MCF 10A (cell line): ENCODE measurements at places on chromosomes 6 and 20. TPM values are rescaled to one million over a fixed set of nuclear protein-coding genes. Genes with fewer than 3 reads are reported as not detected.

DNA sequence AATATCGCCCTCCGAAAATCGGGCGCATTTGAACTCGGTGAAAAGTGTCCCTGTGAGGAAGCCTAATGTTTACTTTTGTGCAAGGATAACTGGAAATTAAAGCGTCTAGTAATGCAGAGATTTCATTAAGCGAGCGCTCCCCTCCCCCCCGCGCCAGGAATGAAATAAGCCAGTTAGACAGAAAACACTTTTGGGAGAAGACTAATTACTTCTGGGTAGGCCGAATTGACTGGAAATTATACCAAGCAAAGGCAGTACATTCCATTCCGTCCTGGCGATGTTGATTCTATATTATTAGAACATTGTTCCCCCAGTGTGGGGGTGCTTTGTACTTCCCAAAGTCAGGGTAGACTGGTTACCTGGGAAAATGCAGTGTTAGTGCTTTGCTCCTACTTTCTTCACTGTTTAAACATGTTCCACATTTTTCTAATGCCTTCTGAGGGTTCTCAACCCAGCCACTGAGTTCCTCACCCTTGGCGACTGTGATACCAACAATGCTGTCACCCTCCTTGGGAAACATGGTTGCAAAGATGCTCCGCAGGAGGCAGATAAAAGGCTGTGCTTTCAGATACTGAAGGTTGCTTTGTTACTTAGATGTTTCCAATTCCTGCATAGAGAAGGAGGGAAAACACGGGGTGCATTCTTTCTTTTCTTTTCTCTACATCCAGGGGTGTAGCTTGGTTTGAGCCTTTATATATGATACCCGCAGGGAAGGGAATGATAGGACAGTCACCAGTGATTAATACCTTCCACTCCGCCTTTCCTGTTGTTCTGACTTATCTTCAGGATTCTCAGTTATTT, 2.6 kb downstream of the GJA1 start:
- H3K27ac ChIP-seq, result no peak overlapping the region
- H3K27me3 ChIP-seq, result no peaks in the 10 kb centered on the region
- peaks cover 7% of the 10 kb centered on the region for H3K4me1 ChIP-seq
- no peaks in the 10 kb centered on the region for H3K36me3 ChIP-seq
- peak overlapping the region; percentile 65 for H3K4me3 ChIP-seq

DNA sequence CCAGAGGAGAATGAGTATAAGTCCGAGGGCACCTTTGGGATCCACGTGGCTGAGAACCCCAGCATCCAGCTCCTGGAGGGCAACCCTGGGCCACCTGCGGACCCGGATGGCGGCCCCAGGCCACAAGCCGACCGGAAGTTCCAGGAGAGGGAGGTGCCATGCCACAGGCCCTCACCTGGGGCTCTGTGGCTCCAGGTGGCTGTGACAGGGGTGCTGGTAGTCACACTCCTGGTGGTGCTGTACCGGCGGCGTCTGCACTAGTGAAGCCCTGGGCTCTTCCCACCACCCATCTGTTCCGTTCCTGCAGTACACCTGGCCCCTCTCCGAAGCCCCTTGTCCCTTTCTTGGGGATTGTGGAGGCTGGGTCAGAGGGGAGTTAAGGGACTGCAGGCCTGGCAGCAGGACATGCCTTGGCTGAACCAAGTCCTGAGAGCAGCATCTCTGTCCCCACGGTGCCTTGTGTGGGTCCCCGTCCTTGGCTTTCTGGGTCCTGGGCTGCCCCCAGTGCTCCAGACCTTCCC, 19.3 kb downstream of the MAVS start:
- peaks cover 63% of the 10 kb centered on the region for H3K36me3 ChIP-seq
- no peaks in the 10 kb centered on the region for H3K27me3 ChIP-seq
- H3K4me3 ChIP-seq, result no peak overlapping the region
- H3K27ac ChIP-seq, result no peak overlapping the region

GRCh38 chr20:4916971-4917881, 84.1 kb downstream of the SLC23A2 start:
- H3K4me1 ChIP-seq, result peaks cover 7% of the 10 kb centered on the region
- no peak for DNase-seq
- H3K36me3 ChIP-seq, result peaks cover 5% of the 10 kb centered on the region
- H3K27ac ChIP-seq, result no peak overlapping the region
- H3K4me3 ChIP-seq, result no peak overlapping the region

DNA sequence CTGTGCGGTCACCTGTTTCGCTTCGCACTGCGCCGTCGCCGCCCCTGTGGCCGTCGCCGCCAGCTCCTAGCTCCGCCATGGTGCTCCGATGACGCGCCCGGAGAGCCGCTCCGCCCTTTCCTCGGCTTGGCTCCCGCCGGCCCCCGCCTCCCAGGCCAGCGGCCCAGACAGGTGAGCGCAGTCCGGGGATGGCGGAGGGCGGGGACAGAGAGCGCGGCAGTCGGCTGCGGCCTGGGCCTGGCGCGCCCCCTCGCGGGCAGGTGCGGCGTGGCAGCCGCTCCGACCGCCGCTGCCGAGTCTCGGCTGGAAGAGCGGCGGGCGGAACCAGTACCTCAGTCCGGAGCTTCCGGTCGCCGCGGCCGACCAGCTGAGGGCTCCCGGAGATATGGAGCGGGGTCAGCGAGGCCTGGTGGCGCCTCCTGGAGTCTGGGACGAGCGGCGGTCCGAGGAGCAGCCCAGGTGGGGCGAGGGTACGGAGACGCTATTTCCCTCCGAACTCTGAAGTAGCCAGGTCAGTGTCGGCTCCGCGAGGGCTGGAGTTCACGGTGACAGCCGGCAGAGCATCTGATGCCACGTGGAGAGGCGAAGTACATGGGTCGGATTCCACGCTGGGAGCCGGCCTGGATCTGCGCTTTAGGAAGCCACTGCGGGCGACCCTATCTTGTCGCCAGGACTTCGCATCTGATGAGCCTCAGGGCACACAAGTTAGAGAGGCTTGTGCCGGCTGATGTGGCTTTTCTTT, at the start of gene MAP7:
Gene MAP7, minus strand, starts transcription at position 93 of the 742 bp plus-strand sequence. Its CDS starts 14 bp downstream, at position 79.
- DNase-seq, result peak; percentile 86
- H3K4me1 ChIP-seq, result peaks cover 8% of the 10 kb centered on the region
- H3K4me3 ChIP-seq, result peak within 1 kb of the TSS; percentile 72
- no peaks in the 10 kb centered on the region for H3K27me3 ChIP-seq
- H3K27ac ChIP-seq, result peak within 1 kb of the TSS; percentile 57
- H3K36me3 ChIP-seq, result no peaks in the 10 kb centered on the region

DNA sequence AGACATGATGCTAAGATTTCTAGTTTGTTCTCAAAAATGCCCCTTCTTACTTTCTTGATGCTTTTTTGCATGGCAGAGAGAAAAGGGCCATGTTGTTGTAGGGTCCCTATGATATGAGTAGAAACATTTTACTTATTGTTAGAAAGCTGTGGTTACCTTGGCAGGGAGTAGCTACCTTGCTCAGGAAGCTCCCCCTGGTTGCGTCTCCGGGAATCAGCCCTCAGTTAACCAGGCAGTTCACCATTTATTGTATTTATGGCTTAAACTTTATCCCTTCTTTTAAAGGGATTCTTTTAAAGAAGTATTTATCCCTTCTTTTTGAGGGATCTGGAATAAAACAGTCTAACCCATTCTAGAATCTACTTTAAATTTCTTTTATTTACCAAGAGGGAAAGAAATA, 113.9 kb upstream of the PROKR2 start:
- no peak overlapping the region for H3K4me3 ChIP-seq
- H3K27ac ChIP-seq, result no peak overlapping the region
- no peaks in the 10 kb centered on the region for H3K36me3 ChIP-seq
- peak; percentile 4 for DNase-seq

DNA sequence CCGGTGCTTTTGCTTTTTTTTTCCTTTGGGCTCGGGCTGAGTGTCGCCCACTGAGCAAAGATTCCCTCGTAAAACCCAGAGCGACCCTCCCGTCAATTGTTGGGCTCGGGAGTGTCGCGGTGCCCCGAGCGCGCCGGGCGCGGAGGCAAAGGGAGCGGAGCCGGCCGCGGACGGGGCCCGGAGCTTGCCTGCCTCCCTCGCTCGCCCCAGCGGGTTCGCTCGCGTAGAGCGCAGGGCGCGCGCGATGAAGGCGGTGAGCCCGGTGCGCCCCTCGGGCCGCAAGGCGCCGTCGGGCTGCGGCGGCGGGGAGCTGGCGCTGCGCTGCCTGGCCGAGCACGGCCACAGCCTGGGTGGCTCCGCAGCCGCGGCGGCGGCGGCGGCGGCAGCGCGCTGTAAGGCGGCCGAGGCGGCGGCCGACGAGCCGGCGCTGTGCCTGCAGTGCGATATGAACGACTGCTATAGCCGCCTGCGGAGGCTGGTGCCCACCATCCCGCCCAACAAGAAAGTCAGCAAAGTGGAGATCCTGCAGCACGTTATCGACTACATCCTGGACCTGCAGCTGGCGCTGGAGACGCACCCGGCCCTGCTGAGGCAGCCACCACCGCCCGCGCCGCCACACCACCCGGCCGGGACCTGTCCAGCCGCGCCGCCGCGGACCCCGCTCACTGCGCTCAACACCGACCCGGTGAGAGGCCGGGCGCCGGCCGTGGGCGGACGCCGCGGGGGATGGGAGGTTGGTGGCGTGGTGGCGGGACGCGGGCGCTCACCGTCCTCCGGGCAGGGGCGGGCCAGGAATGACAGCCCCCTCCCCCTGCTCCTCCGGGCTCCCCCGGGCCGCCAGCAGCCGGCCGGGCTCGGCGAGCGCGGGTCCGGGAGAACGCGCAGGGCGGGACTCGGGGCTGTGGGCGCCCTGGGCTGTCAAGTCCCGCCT, 606 bp downstream of the ID4 start:
- no peaks in the 10 kb centered on the region for H3K36me3 ChIP-seq
- H3K27me3 ChIP-seq, result peaks cover 67% of the 10 kb centered on the region

- H3K4me3 ChIP-seq, result no peak overlapping the region
- H3K27me3 ChIP-seq, result peaks cover 72% of the 10 kb centered on the region
- DNase-seq, result no peak
- H3K27ac ChIP-seq, result no peak overlapping the region
Measured at GRCh38 chr20:46306743-46307138, 1.6 kb downstream of the CDH22 start.

DNA sequence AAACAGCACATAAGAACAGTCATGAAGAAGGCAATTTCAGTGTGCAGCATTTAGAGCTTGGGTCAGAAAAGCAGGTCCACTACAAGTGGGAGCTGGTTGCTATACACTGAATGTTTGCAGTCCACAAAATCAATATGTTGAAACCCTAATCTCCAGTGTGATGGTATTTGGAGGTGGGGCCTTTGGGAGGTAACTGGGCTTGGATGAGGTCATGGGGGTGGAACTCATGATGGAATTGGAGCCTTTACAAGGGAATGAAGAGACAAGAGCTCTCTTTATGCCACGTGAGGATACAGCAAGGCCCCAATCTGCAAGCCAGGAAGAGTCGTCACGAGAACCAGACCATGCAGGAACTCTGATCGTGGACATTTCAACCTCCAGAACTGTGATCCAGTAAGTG, 216.7 kb upstream of the SLC35B3 start:
- H3K27ac ChIP-seq, result no peak overlapping the region
- no peaks in the 10 kb centered on the region for H3K4me1 ChIP-seq
- H3K36me3 ChIP-seq, result no peaks in the 10 kb centered on the region

GRCh38 chr6:154510144-154510905, at the start of gene CNKSR3:
Gene CNKSR3 (minus strand): TSS chr6:154510685. CDS start chr6:154510114, 571 bp downstream.
- peak; percentile 92 for DNase-seq
- H3K4me1 ChIP-seq, result peaks cover 15% of the 10 kb centered on the region
- peak within 1 kb of the TSS; percentile 38 for H3K27ac ChIP-seq
- no peaks in the 10 kb centered on the region for H3K27me3 ChIP-seq
- peak within 1 kb of the TSS; percentile 87 for H3K4me3 ChIP-seq
- no peaks in the 10 kb centered on the region for H3K36me3 ChIP-seq

GRCh38 chr6:88565409-88565811, 398.0 kb downstream of the RNGTT start:
- no peaks in the 10 kb centered on the region for H3K36me3 ChIP-seq
- peaks cover 19% of the 10 kb centered on the region for H3K27me3 ChIP-seq
- H3K27ac ChIP-seq, result no peak overlapping the region
- H3K4me3 ChIP-seq, result no peak overlapping the region
- no peak for DNase-seq

GRCh38 chr20:32358632-32358882, 426 bp downstream of the ASXL1 start:
- peaks cover 5% of the 10 kb centered on the region for H3K36me3 ChIP-seq
- peak overlapping the region; percentile 96 for H3K27ac ChIP-seq
- no peaks in the 10 kb centered on the region for H3K27me3 ChIP-seq
- H3K4me3 ChIP-seq, result peak overlapping the region; percentile 87
- no peak for DNase-seq
- H3K4me1 ChIP-seq, result peaks cover 43% of the 10 kb centered on the region

GRCh38 chr6:11033825-11034224, 10.3 kb downstream of the ELOVL2 start:
- no peaks in the 10 kb centered on the region for H3K27me3 ChIP-seq
- peaks cover 7% of the 10 kb centered on the region for H3K4me1 ChIP-seq
- no peak overlapping the region for H3K27ac ChIP-seq
- no peaks in the 10 kb centered on the region for H3K36me3 ChIP-seq
- no peak overlapping the region for H3K4me3 ChIP-seq

DNA sequence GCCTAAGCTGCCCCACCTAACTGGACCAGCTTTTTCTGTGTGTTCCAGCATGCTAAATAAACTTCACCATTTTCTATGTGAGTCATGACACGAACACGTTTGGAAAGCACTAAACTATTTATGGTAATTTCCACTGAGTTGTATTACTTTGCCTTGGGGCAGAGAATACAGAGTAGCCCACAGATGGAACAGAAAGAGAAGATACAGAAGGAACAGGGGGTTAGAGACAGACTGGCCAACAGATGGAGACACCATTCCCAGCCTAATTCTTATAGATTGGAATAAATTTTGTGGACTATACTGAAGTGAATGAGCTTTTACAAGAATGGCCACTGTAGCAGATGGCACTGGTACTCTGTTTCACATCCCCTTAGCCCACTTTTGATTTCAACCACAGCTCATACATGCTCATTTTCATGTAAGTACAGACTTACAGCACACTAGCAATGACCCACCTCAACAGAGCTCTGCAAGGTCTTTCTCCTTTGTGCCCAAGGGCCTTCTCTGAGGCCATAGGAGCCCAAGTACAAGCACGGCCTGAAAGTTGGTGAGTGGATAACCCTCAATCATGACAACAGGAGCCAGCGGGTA, 13.1 kb upstream of the NT5DC1 start:
- no peak overlapping the region for H3K4me3 ChIP-seq
- no peaks in the 10 kb centered on the region for H3K36me3 ChIP-seq
- H3K27ac ChIP-seq, result peak overlapping the region; percentile 16
- peaks cover 14% of the 10 kb centered on the region for H3K4me1 ChIP-seq
- H3K27me3 ChIP-seq, result no peaks in the 10 kb centered on the region

DNA sequence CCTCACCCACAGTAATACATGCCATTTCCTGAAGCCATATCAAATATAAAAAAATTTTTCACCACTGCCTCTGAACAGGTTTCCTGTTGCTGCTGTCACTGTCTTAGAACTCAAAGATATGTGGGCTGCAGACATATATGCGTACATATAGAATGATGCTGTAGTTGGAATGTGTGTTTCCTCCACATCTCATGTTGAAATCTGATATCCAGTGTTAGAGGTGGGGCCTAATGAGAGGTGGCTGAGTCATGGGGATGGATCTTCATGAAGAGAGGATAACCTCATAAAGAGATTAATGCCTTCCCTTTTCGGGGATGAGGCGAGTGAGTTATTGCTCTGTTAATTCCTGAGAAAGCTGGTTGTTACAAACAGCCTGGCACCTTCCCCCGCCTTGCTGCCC, 7.7 kb upstream of the SCP2D1 start:
- H3K36me3 ChIP-seq, result no peaks in the 10 kb centered on the region
- no peaks in the 10 kb centered on the region for H3K4me1 ChIP-seq
- H3K4me3 ChIP-seq, result no peak overlapping the region
- no peaks in the 10 kb centered on the region for H3K27me3 ChIP-seq
- peak; percentile 44 for DNase-seq
- H3K27ac ChIP-seq, result no peak overlapping the region

- no peaks in the 10 kb centered on the region for H3K4me1 ChIP-seq
- DNase-seq, result no peak
- no peaks in the 10 kb centered on the region for H3K27me3 ChIP-seq
- H3K27ac ChIP-seq, result no peak overlapping the region
- H3K36me3 ChIP-seq, result no peaks in the 10 kb centered on the region
Measured at GRCh38 chr20:11952639-11953038, 34.9 kb downstream of the BTBD3 start.

The ELOVL4 gene
- total RNA-seq, result 6.2 and 9.6 TPM in 2 replicates

The BANF2 gene
- total RNA-seq, result not detected in 2 replicates

The SCUBE3 gene
- not detected in 2 replicates for total RNA-seq

The OR12D3 gene
- total RNA-seq, result not detected in 2 replicates

The ANGPT4 gene
- not detected in 2 replicates for total RNA-seq

The NKAIN4 gene
- not detected in 2 replicates for total RNA-seq
